Breast epithelium (tissue), 4 donors: ENCODE measurements at places on chromosomes 1 and 21. TPM values are rescaled to one million over a fixed set of nuclear protein-coding genes. Genes with fewer than 3 reads are reported as not detected.

The TNFRSF14 gene
- 67.8 TPM for total RNA-seq

The POU2F1 gene
- 20.0 TPM for total RNA-seq

The SLC30A2 gene
- 0.33 TPM for total RNA-seq

The IFI44 gene
- 24.0 TPM for total RNA-seq

The FMN2 gene
- total RNA-seq, result 0.80 TPM

The CFAP45 gene
- total RNA-seq, result 0.80 TPM

The CD1E gene
- not detected for total RNA-seq

The CCDC30 gene
- 14.0 TPM for total RNA-seq
